ENCODE measurements at places on chromosomes 3 and 15. TPM values are rescaled to one million over a fixed set of nuclear protein-coding genes. Genes with fewer than 3 reads are reported as not detected.

DCP1A gene
- total RNA-seq = 21.0 TPM

SPINK8 gene
- total RNA-seq = not detected

IMPG2 gene
- 0.85 TPM for total RNA-seq

ACTRT3 gene
- total RNA-seq = 2.9 TPM

MST1R gene
- 29.6 TPM for total RNA-seq

MAPKAPK3 gene
- 75.8 TPM for total RNA-seq

STARD5 gene
- total RNA-seq = 4.1 TPM

DOCK3 gene
- 0.54 TPM for total RNA-seq

LRRC31 gene
- 0.76 TPM for total RNA-seq

SLC25A26 gene
- 23.9 TPM for total RNA-seq

SCAMP5 gene
- 13.4 TPM for total RNA-seq

SLC35G2 gene
- total RNA-seq = 5.4 TPM

DNA sequence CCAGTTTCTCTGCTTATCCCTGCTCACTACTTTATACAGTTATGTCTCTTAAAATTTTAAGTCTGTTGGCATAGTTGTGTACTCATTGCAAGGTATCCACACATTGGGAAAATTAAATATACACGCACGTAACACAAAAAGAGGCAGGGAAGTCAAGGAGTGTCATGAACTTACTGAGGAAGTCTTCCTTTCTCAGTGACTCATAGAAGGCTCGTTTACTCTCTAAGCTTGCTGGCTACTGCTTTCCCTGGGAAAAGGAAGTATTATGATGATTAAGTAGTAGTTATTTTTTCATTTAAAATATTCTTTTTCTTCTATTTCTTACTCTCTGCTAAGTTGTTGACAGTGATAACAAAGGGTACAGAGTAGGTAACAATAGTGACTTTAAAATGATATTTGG, 287.3 kb downstream of the UBE2E2 start:
- no peak overlapping the region for H3K4me3 ChIP-seq
- H3K36me3 ChIP-seq = no peaks in the 10 kb centered on the region
- no peaks in the 10 kb centered on the region for H3K4me1 ChIP-seq
- no peaks in the 10 kb centered on the region for H3K27me3 ChIP-seq
- no peak overlapping the region for H3K27ac ChIP-seq

- H3K27ac ChIP-seq = no peak overlapping the region
- H3K4me3 ChIP-seq = no peak overlapping the region
These were observed 42.9 kb upstream of the TSC22D2 start for GRCh38 chr3:150365132-150365604.

- no peak overlapping the region for H3K27ac ChIP-seq
- DNase-seq = no peak
- H3K36me3 ChIP-seq = no peaks in the 10 kb centered on the region
These were observed 28.0 kb downstream of the RAD51 start for GRCh38 chr15:40722934-40723333.

- DNase-seq = no peak
- H3K27ac ChIP-seq = no peak overlapping the region
- H3K27me3 ChIP-seq = no peaks in the 10 kb centered on the region
These were observed 70.9 kb downstream of the SCN5A start for GRCh38 chr3:38578551-38578950.

DNA sequence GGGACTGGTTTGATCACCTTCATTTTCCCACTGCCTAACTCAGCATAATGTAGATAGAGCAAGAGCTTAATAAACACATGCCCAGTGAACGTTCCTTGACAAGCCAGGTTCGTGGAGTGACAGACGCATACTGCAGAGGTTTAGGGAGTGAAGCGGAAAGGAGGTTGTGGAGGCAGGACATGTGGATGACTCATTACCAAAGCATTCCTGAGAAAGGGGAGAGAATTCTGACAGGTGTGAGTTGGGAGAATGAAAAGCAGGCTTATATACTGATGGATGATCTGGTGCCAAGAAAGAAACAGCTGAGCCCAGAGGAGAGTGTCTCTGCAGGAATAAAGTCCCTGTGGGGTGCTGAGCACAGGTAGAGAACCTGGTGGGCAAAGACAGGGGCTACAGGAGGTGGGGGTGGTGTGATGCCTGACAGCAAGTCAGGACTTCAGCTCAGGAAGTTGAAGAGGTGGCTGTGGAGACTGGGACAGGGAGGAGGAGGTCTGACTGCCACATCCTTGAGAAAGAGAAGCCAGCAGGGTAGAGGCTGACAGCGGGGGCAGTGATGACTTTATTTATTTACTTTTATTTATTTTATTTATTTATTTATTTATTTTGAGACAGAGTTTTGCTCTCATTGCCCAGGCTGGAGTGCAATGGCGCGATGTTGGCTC, 2.4 kb upstream of the RPL29 start:
- peaks cover 18% of the 10 kb centered on the region for H3K4me1 ChIP-seq
- no peaks in the 10 kb centered on the region for H3K27me3 ChIP-seq
- no peak for DNase-seq

- DNase-seq = no peak
- H3K36me3 ChIP-seq = no peaks in the 10 kb centered on the region
- no peaks in the 10 kb centered on the region for H3K27me3 ChIP-seq
- H3K27ac ChIP-seq = no peak overlapping the region
These were observed 33.7 kb downstream of the MED12L start for GRCh38 chr3:151119188-151119587.

DNA sequence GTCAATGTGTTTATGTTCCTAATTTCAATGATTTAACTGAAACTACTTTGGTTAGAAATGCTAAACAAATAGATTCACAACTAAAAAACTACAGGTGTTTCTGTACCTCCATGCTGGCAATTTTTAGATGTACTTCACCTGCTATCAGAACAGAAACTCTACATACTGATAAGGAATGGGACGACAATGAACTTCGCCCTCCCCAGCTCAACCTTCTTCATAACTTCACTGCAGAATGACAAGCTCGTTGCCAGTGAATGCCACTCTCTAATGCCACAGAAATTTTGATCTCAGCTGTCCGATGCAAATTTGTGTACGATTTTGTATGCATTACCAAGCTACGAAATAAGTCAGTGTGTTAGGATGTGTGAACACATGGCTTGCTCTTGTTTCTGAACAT, 133.4 kb downstream of the FOXP1 start:
- H3K27me3 ChIP-seq = no peaks in the 10 kb centered on the region
- no peaks in the 10 kb centered on the region for H3K4me1 ChIP-seq
- no peak overlapping the region for H3K4me3 ChIP-seq
- no peaks in the 10 kb centered on the region for H3K36me3 ChIP-seq
- DNase-seq = no peak
- no peak overlapping the region for H3K27ac ChIP-seq

- H3K4me1 ChIP-seq = no peaks in the 10 kb centered on the region
- no peak for DNase-seq
- H3K27ac ChIP-seq = no peak overlapping the region
- no peaks in the 10 kb centered on the region for H3K36me3 ChIP-seq
These were observed 242.5 kb upstream of the TMCO5A start for GRCh38 chr15:37691911-37692310.

DNA sequence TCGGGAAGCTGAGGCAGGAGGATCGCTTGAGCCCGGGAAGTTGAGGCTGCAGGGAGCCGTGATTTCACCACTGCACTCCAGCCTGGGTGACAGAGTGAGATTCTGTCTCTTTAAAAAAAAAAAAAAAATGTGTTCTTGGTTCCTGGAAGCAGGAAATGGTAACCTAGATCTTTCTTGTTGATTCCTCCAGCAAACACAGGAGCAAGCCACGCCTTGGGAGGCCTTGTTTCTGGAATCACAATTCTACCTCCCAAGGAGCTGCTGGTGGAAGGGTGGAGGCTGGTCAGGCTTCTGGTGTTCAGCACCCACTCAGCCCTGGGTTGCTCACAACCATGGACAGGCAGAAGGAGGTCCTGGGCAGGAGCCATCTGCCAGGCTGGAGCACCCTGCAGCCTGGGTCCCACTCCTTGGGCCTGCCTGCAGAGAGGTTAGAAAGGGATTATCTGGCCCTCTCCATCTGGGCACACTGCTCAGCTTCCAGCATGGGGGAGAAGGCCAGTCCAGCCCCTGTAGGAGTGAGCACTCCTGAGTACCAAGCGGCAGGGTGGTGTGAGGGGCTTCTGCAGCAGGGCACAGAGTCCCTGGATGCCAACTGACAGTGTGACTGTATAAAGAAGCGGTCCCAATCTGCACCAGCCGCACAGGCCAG, 65.6 kb downstream of the ABTB1 start:
- H3K27ac ChIP-seq = peak overlapping the region; percentile 85
- no peaks in the 10 kb centered on the region for H3K36me3 ChIP-seq
- DNase-seq = no peak
- H3K4me3 ChIP-seq = no peak overlapping the region
- peaks cover 49% of the 10 kb centered on the region for H3K4me1 ChIP-seq
- no peaks in the 10 kb centered on the region for H3K27me3 ChIP-seq

- H3K4me1 ChIP-seq = no peaks in the 10 kb centered on the region
- peaks cover 2% of the 10 kb centered on the region for H3K36me3 ChIP-seq
- no peak overlapping the region for H3K27ac ChIP-seq
- H3K4me3 ChIP-seq = no peak overlapping the region
- no peaks in the 10 kb centered on the region for H3K27me3 ChIP-seq
These were observed 63.9 kb downstream of the PGPEP1L start for GRCh38 chr15:98943601-98944151.

- no peaks in the 10 kb centered on the region for H3K27me3 ChIP-seq
- no peak overlapping the region for H3K4me3 ChIP-seq
- no peak overlapping the region for H3K27ac ChIP-seq
- H3K4me1 ChIP-seq = no peaks in the 10 kb centered on the region
- DNase-seq = no peak
These were observed 945.6 kb upstream of the GBE1 start for GRCh38 chr3:82707035-82707434.

- H3K27ac ChIP-seq = peak overlapping the region; percentile 74
- peaks cover 41% of the 10 kb centered on the region for H3K4me1 ChIP-seq
- peak overlapping the region; percentile 46 for H3K4me3 ChIP-seq
- DNase-seq = no peak
These were observed 667 bp upstream of the KLHDC8B start for GRCh38 chr3:49170744-49171118.

DNA sequence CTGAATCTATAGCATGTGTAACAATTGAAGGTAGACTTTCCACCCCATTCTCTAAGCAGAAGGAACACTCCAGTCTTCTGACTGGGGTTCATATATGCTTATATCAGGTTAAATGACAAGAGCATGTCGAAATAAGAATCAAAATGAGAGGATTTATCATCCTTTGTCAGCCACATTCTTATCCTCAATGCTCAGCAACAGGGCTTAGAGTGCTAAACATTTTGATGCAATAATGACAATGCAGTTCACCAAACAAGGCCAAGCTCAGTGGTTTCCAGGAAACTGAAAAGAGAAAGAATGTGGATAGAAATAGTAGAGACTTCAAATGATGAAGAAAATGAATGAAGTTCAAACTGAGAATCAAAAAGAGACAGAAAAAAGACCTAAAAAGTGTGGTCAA, 78.0 kb downstream of the FSIP1 start:
- H3K4me1 ChIP-seq = no peaks in the 10 kb centered on the region
- H3K36me3 ChIP-seq = no peaks in the 10 kb centered on the region
- no peak overlapping the region for H3K27ac ChIP-seq
- H3K27me3 ChIP-seq = no peaks in the 10 kb centered on the region
- no peak overlapping the region for H3K4me3 ChIP-seq

DNA sequence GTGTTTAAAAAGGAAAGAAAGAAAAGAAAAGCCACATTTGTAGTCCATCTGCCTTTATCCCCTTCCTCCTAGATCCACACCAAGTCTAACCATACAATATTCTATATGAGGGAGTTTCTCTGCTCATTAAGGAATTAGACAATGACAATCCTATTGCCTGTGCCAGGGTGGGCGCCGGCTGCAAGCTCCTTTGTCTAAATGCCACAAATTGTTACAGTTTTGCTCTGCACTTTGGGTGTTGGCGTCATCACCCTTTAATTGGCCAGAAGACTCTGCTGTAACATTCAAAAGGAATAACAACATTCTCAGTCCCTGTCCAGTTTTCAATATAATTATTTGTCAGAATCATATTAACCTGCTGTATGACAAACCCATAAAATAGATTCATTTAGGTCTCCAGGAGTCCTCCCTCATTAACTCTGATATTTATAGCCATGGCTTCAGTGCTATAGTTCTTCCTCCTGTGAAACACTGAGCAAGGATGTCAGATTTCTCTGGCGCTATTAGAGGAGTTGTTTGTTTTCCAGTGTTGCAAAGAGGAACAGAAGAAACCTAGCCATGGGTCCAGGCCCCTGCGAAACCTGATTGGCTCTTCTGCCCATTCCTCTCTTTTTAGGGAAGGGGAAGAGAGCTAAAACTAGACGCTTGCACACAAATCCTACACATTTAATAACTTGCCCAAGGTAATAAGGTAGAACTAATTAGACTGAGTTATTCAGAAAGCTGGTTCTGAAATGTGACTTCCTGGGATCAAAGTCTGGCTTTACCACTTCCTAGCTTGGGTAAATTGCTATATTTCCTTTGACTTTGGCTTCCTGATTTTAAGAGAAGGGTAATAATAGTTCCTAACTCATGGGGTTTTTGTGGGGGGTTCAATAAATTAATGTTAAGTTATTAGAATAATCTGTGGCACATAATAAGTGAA, 112.4 kb downstream of the CD47 start:
- no peak overlapping the region for H3K27ac ChIP-seq
- DNase-seq = no peak
- peaks cover 7% of the 10 kb centered on the region for H3K4me1 ChIP-seq
- H3K36me3 ChIP-seq = no peaks in the 10 kb centered on the region

- no peaks in the 10 kb centered on the region for H3K4me1 ChIP-seq
- no peaks in the 10 kb centered on the region for H3K36me3 ChIP-seq
- no peak overlapping the region for H3K27ac ChIP-seq
- no peaks in the 10 kb centered on the region for H3K27me3 ChIP-seq
- DNase-seq = no peak
These were observed 418.2 kb downstream of the CNTN4 start for GRCh38 chr3:2516762-2517441.

DNA sequence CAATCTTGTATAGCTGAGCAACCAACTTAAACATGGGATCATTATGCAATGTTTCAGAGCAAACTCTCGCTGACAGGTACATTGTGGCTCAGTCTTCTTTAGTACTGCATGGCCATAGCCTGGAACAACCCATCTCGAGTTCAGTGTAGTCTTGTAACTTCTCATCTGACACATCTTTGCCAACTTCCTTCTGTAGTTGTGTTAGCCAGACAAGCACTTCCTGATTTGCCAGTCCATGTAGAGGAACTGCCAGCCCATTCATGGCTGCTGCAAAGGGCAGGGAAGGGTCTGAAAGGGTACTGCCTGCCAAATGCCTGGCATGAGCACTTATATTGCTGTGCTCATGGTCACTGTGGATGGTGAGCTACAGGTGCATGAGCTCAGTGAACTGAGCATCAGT, 49.2 kb upstream of the CCDC54 start:
- H3K27me3 ChIP-seq = no peaks in the 10 kb centered on the region
- no peak for DNase-seq
- no peaks in the 10 kb centered on the region for H3K4me1 ChIP-seq

DNA sequence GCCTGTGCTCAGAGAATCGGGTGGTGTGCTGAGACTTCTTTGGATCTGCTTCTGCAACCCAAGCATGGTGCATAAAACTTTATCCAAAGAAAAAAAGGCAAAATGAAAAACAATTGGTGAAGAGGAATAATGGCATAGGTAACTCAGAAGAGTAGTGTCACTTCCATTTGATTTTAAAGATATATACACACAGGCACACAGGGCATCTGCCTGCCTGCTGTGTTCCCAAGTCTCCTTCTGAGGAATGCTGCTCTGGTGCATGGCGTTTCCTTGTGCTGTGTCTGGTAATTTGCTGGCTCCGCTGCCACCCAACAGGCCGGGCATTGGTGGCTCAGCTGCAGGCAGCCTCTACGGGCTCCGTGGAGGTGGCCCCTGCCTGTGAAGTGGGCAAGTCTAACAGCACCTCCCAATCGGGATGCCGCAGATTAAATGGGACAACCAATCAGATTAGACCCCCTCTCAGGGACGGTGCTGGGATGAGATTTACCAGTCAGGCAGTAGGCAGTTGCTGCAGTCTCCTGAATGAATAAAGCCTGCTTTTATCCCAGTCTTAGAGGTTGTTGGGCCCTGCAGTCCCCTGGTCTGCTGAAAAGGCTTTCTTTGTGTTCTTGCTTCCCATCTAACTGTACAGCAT, 253.7 kb upstream of the RASGRP1 start:
- DNase-seq = no peak
- H3K27ac ChIP-seq = no peak overlapping the region
- H3K4me3 ChIP-seq = no peak overlapping the region

All from kidney (tissue), 22 donors.